CD8-positive, alpha-beta memory T cell (primary cell): ENCODE measurements at places on chromosomes 3 and 15.
A peak's percentile ranks its signal among the peaks of the same experiment; 100 is the strongest.

DNA sequence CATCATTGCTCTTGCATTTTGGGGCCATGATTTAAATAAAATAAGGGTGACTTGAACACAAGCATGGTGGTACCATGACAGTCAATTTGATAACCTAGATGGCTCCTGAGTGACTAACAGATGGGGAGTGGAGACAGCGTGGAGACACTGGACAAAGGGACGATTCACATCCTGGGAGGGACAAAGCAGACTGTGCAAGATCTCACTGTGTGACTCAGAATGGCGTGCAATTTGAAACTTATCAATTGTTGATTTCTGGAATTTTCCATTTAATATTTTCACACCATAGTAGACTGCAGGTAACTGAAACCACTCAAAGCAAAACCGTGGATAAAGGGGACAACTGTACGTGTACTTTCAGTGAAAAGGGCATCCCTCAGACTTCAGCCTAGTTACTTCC, 25.5 kb downstream of the MCCC1 start:
- no peak for DNase-seq

DNA sequence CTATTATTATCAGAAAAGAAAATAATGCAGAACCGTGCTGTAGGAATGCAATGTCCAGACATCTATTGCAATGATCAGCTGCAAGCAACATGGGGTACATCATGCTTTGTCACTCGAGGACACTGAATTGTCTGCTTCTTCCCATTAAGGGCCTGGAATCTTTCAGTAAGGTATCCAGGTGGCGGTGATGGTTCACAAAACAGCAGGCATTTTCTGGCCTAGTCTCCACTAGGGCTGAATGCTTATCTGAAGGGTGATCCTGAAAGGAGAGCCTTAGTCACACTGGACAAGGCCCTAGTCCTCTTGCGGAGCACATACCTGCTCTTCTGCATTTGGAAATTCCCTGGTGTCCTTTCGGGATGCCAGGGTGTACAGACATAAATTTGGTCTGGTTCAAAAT, 21.2 kb downstream of the ITPR1 start:
- DNase-seq: no peak

DNA sequence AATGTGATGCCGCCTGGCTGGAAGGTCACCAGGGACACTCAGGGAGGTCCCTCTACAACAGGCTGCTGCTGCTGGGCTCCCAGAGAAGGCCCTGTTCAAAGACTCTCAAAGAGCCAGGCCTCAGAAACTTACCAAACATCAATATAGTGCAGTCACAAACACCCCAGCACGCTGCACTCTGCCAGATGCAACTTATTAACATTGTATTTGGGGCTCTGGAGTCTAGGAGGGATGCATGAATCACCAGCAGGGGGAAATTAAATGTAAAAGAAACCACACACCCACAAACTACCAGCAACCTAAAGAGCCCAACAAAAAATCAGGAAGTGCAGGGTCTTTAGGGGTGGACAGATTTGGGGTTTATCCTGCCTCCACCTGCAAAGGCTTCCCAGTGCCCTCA, 74.6 kb upstream of the SPATA12 start:
- DNase-seq: no peak

- DNase-seq: no peak
These were observed 8.3 kb downstream of the SLC9A9 start for GRCh38 chr3:143839980-143840379.

DNA sequence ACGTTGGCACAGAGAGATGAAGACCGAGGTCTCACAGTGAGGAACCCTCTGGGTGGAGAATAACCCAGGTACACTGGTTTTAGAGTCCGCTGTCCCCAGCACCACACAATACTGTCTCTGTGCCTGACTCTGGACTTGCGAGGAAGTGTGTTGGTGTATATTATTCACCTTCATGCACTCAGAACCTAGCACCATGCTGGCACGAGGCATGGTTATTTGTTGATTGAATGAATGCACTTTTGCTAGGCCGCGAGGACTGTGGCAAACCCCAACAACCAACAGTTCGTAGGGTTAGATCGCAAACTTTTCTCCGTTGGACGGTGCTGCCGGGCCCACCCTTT, 484 bp upstream of the C3orf52 start:
- DNase-seq: no peak

DNA sequence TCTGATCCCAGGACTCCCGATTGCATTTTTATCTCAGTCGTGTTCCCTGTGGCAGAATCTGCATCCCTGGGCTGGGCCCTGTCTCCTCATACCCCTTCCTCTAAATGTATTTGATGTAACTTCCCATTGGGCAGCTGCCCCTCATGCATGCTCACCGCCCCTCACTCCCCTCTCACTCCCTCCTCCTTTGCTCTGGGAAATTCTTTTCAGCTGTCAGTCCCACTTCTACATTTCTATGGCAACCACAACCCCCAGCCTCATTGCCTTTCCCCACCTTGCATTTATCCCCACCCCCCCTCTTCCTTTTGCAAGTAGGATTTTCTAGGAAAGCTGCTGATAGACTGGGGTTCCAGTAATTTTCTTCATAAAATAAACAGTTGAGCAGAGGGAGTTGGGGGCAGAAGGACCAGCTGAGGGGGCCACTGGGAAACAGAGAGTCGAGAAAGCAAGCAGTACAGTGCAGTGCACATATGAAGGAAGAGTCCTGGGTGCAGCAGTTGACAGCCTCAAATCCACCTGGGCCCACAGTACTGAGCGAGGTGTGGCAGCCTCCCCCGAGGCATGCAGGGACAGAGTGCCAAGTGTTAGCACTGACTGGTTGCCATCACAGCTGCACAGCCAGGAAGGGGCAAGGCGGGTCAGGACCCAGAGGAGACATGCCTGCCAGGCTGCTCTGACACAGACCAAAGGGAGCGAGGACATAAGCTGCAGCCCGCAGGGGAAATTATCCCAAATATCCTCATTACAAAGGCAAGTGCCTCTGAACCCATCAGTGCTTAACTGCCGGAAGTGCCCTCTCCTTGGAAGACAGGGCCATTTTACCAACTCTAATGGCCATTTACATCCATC, 476.3 kb downstream of the EPHB1 start:
- no peak for DNase-seq

GRCh38 chr15:90327311-90327710, 24.8 kb upstream of the ZNF774 start:
- DNase-seq: no peak

GRCh38 chr3:42503251-42503924, 945 bp downstream of the VIPR1 start:
- DNase-seq: no peak

DNA sequence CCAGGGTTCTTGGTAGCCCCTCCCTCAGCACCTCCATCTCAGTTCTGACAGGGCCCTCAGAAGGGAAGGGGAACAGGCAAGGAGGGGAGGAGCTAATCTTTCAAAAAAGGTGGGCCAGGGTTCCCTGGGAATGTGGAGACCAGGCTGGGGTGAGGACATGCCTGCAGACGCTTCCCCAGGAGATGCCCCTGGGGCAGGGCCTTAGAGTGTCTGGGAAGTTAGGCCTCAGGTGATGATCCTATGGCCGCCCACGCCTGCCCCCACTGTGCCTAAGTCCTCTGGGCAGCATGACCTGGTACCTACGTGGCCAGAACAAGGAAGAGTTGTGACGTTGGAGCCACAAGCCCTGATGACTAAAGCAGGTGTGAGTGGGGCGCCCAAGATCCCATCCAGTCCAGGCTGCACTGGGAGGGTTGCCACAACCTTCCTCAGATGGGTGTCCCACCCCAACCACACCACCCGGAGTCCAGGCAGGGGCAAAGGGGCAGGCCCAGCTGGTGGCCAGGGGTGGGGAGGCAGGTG, 3.9 kb upstream of the SEMA3B start:
- no peak for DNase-seq

DNA sequence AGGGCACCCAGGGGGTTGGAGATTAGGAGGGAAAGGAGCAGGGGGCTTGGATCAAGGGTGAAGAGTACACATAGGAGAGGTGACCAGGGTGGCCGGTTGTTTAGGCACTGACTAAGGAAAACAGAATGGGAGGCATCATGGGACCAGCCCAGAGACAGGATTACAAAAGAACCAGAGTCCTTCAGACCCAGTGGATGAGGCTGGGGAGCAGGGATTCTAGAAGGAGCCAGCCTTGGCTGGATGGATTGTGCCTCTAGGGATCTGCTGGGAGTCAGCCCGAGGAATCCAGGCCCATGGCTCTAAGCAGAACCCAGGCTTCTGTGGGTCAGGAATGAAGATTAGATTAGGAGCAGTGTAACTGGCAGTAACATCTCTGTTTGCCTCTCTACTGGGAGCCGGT, 98.6 kb downstream of the ARNT2 start:
- DNase-seq: no peak

- DNase-seq: no peak
These were observed 1.2 kb downstream of the PHC3 start for GRCh38 chr3:170180079-170180907.

DNA sequence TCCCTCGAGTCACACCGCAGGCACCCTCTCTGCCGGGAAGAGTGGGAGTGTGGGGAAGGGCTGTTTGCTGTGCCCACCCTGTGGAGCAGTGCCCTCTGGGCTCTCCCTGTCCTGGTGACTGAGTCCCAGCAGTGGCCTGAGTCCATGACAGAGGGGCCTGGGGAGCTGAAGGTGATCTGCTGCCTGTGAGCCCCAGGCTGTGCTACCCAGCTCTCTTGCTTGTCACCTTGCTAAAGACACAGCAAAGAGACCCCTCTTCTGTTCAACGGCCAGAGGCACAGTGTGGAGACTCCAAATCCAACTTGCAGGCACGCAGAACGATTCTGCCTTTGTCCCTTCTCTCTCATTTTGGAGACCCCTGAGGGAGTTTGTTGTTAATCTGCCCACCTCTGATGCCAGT, 232.6 kb downstream of the OPA1 start:
- no peak for DNase-seq

DNA sequence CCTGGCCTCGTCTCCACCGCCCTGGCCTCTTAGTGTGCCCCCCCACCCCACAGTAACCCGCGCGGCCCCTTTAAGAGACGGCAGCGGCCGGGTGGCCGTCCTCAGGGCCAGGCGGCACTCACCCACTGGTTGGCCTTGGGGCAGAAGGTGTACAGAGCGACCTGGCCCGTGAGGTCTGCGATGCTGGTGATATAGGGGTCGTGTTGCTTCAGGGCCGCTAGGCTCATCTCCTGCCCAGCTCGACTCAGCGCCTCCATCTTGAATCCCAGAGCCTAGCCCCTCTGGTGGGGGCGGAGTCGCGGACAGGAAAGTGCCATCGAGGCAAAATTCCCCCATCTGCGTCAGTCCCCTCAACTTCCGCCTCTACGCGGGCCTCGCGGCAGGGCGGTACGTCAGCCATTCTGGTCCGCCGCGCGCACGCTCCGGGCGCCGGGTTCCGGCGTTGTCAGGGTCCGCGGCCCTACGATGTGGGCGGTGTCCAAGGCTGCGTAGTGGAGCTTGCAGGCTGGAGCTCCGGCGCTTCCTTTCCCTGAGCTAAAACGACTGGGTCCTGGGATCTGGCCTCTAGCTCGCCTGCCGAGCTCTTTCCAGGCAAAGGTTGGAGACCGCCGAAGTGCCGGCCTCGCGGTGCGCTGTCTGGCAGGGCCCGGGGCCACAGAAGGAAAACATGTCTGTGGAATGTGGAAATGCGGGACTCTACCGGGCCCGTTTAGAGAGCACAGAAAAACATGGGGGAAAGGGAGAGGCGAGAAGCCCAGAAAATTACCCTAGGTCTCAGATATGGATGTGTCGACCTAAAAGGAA, at the start of gene DCP1A:
DCP1A (minus strand) TSS at position 283 of the 804 bp plus-strand sequence; CDS start at position 257, 26 bp downstream.
- peak; percentile 96 for DNase-seq

DNA sequence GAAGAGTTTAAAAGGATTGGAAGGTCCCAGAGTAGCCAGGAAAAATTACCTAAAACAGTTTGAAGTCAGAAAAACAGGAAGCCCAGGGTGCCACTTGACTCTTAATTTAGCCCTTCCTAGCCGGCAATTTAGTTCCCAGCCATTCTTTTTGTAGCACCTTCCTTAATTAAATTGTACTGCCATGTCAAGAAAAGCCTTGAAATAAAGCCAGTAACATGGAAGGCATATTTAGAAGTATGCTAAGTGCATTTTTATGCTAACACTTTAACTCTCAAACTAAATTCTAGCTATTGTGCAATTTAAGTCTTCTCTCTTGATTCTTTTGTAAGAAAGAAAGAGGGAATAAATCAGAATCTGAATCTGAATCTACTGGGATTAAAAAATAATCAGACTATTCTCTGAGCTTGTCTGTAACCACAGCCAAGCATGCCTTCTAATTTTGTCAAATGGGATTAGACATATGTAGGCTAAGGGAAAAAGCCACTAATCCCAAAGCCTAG, 43.2 kb downstream of the MAP3K13 start:
- no peak for DNase-seq

- no peak for DNase-seq
These were observed 364 bp upstream of the CADPS start for GRCh38 chr3:62875558-62876002.

DNA sequence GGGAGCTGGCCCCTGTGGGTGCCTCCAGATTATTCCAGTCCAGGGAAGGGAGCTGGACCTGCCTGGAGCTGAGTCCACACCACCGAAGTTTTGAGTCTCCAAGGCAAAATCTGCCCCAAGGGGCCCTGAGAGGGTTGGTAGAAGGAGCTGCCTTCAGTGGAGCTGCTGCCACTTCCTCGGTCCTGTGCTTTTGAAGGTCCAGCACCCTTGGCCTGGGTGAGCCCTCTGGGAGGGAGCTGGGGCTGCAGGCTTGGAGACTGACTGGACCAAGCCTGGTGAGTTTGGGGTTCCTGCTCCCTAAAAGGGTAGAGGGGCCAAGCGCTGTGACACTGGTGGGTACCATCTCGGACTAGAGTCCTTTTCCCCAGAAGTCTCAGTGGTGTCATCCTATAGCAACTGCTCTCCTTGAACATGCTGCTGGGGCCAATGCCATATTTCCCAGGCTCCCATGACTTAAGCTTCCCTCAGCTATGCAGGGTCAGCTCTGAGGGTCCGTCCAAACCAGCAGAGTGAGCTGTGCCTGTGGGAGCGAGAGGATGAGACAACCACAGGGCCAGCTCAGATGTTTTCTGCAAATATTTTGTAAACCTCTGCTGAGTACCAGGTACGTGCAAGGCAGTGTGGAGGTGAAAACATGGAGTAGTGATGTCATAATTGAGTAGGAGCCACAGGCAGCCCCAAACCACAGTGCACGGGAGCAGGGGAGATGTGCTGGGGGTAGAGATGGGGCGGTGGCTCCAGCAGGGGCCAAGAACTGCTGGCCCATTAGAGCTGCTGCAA, 96.0 kb downstream of the ABHD5 start:
- no peak for DNase-seq
